Lower lobe of right lung (tissue), 2 donors: ENCODE measurements at places on chromosomes 3 and 15.

- no peak for DNase-seq
These were observed 20.4 kb upstream of the NFKBIZ start for GRCh38 chr3:101828691-101829436.

DNA sequence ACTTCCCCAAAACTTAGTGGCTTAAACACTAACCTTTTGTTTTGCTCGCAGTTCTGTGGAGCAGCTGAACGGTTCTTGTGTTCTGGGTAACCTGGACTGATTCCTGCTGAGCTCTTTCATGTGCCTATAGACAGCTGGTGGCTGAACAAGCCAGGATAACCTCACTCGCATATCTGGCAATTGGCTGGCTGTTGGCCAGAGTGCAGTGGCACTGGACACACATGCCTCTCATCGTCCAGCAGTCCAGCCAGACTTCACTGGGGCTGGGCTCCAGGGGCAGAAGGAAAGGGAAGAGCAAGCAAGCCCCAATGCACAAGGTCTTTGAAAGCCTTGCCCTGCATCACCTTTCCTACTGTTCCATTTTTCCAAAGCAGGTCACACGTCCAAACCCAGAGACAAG lies 53.6 kb upstream of the GATA2 start:
- DNase-seq: no peak

- peak; percentile 90 for DNase-seq
These were observed at the start of gene FAM43A for GRCh38 chr3:194685718-194686413. TSS of gene FAM43A (plus strand) at chr3:194685883. CDS start at chr3:194686827, 944 bp downstream.

GRCh38 chr3:33858131-33858530 lies 59.7 kb downstream of the PDCD6IP start:
- no peak for DNase-seq

DNA sequence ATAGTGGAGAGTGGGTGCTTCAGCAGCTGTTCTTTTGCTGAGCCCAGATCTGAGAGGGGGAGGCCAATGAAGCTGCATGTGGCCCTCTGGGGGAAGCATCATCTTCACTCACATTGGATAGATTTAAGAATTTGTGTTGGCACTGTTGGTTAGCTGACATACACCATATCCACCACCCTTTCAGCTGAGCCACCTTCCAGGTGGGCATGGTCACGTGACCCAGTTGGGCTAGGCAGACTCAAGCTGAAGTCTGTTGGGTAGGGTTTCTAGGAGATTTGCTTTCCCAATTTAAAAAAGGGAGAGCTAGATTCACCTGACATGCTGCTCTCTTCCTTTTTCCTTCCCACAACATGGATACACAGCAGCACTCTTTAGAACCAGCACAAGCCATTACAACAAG lies 311.0 kb downstream of the CHST2 start:
- DNase-seq: no peak

- DNase-seq: no peak
These were observed 29.9 kb downstream of the ATP13A5 start for GRCh38 chr3:193348686-193349085.

DNA sequence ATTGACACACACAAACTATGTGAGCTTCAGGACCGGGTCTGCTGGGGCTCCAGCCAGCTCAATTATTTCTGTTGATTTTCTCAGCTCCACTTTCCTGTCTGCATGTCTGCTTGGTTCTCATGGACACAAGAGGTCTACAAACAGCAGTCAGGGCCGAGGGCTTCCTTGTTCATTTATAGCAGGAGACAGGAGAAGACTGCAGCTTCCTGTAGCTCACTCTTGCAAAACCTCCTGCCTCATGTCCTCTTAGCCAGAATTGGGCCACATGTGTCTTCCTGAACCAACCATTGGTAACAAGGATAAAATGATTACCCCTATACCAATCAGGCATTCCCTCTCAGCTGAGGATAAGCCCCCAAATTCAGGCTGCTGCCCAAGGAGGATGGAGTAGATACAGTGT lies 182.8 kb downstream of the TLE3 start:
- DNase-seq: no peak

GRCh38 chr15:42707873-42708544 lies 28.9 kb downstream of the CDAN1 start:
- DNase-seq: no peak

DNA sequence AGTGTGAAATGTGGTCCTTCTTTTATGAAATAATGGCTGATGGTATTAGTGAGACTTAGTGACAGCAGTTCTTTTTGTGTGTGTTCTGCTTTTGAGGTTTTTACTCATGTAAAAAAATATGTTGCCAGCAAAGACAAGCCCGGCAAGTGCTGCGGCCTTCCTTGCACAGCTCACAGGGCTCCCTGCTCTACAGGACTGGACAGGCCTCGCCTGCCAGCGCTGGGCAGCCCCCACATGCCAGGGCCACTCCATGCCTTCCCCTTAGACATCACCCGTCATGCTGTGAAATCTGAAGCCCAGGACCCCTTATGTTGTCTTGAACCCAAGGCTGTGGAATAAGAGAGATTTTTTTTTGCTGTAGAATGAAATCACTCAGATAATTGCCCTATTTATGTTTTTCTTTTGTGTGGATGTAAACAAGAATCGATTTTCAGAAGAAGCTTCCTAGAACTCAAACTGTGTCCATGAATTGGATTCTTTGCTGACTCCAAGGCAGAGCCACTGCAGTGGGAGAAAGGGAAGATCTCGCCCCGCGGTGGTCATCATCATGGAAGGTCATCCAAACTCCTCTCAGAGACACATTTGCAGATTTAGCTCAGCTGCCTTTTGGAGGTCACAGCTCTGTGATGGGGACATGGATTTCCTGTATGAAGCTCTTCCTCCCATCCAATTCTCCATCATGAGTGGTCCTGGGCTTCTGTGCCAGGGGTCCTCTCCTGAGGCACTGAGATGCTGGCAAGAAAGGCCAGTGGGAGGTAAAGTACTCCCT lies 150.8 kb downstream of the ATP10A start:
- no peak for DNase-seq

- DNase-seq: no peak
These were observed 3.7 kb downstream of the C3orf18 start for GRCh38 chr3:50563867-50564266.

- no peak for DNase-seq
These were observed 7.8 kb upstream of the RFC4 start for GRCh38 chr3:186814100-186814499.

GRCh38 chr3:115239717-115240116 lies 92.6 kb upstream of the ZBTB20 start:
- DNase-seq: no peak

DNA sequence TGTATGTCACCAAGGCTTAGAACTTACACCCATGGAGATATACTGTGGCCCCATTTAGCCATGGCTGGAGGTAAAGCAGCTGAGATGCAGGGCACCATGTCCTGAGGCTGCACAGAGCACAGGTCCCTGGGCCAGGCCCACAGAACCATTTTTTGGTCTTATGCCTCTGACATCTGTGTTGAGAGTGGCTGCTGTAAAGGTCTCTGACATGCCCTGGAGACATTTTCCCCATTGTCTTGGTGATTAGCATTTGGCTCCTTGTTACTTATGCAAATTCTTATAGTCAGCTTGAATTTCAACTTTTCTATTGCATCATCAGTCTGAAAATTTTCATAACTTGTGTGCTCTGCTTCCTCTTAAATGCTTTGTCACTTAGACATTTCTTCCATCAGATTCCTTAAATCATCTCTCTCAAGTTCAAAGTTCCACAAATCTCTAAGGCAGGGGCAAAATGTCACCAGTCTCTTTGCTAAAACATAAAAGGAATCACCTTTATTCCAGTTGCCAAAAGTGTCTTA lies 701.3 kb downstream of the EPHA3 start:
- DNase-seq: no peak

- no peak for DNase-seq
These were observed 14.6 kb downstream of the MRPS25 start for GRCh38 chr3:15050405-15051092.

GRCh38 chr3:110542552-110543150 lies 529.0 kb upstream of the NECTIN3 start:
- DNase-seq: no peak

DNA sequence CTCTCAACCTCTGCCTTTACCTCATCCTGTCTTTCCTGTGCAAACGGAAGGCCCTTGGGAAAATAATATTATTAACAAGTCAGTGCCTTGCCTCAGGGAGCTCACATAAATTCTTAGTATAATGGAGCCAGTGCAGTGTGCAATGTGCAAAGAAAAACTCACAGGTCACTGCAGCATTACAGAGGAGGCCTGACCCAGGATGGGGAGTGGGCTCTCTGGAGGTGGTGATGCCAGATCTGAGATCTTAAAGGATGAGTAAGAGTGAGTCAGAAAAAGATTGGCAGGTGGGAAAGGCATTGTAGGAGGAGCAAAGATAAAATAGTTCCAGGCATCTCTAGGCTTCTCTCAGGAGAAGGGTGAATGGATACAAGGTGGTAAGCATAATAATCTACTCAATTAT lies 185.6 kb upstream of the ADAMTS9 start:
- no peak for DNase-seq

GRCh38 chr15:36029606-36030210 lies 483.7 kb upstream of the DPH6 start:
- DNase-seq: no peak

GRCh38 chr3:4409415-4409814 lies 57.7 kb downstream of the SUMF1 start:
- DNase-seq: no peak

DNA sequence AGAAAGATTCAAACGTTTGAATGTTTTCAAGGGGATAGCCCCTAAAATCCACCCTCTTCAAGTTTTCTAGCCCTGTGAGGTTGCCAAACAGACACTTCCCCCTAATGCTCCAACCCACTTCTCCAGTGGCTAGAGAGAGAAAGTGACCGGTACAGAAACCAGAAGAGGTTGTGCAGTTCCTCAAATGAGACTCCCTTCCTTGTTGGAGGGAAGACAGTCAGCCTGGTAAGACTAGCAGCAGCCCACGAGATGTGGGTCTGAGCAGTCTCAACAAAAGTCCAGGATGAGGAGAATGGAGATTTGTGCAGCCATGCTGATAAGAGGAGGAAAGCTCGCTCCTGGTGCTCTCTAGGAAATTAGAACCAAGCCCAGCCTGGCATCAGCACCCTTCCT lies 222.8 kb upstream of the TPRG1 start:
- no peak for DNase-seq

GRCh38 chr15:79035814-79036213 lies 54.8 kb downstream of the RASGRF1 start:
- no peak for DNase-seq

GRCh38 chr3:185831195-185831594 lies 6.4 kb upstream of the IGF2BP2 start:
- no peak for DNase-seq

GRCh38 chr3:12979151-12979946 lies 93.9 kb downstream of the IQSEC1 start:
- DNase-seq: no peak

- DNase-seq: no peak
These were observed 3.6 kb downstream of the CXCR6 start for GRCh38 chr3:45946875-45947274.

GRCh38 chr3:191301782-191302411 lies 27.3 kb upstream of the CCDC50 start:
- DNase-seq: no peak

DNA sequence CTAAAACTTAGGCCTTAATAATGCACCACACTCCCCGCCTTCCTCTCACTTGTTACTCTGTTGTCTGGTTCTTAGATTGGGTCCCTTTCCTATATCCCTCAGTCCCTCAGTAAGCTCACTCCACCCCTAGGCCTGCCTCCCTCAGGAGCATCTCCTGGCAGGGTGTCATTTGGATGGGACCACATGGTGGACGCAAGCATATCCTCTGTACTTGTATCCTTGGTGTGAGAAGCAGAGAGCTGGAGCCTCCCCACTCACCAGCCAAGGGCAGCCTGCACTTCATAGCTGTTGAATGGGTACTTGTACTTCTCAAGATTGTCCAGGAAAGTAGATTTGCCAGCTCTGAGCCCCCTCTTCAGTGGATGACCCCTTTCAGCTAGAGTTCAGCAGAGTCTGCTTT lies 11.6 kb downstream of the SEC61A1 start:
- no peak for DNase-seq

- DNase-seq: no peak
These were observed 298.7 kb downstream of the MAGI1 start for GRCh38 chr3:65739901-65740541.

DNA sequence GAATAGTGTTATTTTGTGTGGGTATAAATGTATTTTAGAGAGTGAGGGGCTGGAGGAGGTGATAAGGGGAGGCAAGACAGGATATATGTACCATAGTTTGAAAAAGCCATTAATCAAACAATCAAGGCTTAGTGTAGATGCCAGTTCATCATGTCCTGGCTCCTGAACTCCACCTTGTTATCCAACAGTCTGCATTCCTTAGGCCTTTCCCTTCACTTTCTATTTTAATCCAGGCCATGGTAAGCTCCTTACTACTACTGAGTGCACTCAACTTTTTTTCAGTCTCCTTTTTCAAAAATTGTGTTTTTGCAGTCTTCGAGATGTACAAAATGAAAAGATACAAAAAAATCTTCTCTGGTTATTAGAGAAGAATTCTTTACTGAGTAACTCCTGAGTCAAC lies 700.5 kb upstream of the NAALADL2 start:
- no peak for DNase-seq

DNA sequence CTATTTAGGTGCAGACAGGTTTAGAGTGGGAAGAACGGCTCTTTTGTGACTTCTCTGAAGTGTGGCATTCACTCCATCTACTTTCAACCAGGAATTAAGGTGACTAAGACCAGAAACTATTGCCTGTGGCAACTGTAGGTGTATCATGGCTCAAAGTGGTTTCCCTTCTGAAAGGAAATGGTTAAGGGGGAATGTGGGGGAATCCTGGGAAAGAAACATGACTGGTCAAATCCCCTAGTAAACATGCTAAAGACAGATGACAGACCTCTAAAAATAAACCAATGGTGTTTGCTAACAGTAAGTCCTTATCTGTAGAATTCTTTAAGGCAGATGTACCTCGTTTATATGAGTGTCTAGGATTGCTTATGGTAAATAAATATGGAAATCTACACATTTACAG lies 56.9 kb downstream of the MEGF11 start:
- DNase-seq: no peak

GRCh38 chr3:15979495-15979894 lies 181.7 kb upstream of the ANKRD28 start:
- no peak for DNase-seq

GRCh38 chr3:93981649-93982048 lies 1.7 kb downstream of the ARL13B start:
- no peak for DNase-seq

- no peak for DNase-seq
These were observed 984 bp downstream of the FGF7 start for GRCh38 chr15:49423901-49424550.

DNA sequence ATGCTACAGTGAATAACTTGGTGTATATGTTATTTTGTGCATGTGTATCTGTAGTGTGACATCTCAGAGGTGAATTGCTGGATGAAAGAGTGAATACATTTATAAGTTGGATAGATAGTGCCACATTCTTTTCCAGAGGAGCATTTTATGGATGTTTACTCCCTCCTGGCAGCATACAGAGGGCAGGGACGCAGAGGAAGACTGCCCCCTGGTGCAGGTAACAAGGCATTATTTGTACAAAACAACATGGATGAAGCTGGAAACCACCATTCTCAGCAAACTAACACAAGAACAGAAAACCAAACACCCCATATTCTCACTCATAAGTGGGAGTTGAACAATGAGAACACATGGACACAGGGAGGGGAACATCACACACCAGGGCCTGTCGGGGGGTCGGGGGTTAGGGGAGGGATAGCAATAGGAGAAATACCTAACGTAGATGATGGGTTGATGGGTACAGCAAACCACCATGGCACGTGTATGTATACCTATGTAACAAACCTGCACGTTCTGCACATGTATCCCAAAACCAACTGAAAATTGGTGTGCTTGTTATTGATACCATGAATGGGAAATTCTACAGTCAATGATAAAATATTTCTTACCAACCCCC lies 57.9 kb upstream of the CTXND1 start:
- no peak for DNase-seq
